ENCODE measurements at places on chromosomes 6 and 20.

GRCh38 chr6:166786704-166787293 lies 159.7 kb upstream of the RPS6KA2 start:
- peak; percentile 72 for DNase-seq

- no peak for DNase-seq
Observed at GRCh38 chr6:56864171-56864616, 90.7 kb upstream of the BEND6 start.

GRCh38 chr6:89161326-89162046 lies 15.6 kb downstream of the PM20D2 start:
- no peak for DNase-seq

DNA sequence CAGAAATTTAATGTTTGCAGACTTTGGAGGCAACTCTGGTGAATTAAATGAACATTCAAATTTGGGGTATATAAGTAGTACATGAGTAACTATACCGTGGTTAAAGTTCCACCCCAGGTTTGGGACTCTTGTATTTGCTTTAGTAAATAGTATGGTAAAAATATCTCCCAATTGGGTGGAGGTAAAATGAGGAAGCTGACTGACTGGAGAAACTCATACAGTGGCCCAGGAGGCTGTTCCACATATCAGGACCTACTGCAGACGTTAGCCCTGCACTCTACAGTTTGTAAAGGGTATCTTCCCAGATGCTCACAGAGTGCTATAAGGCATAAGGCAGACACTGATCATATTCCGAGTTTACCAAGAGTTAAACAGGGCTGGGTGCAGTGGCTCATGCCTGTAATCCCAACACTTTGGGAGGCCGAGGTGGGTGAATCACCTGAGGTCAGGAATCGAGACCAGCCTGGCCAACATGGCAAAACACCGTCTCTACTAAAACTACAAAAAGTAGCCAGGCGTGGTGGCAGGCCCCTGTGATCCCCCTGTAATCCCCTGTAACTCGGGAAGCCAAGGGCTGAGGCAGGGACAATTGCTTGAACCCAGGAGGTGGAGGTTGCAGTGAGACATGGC lies 53.7 kb downstream of the CPXM1 start:
- no peak for DNase-seq

DNA sequence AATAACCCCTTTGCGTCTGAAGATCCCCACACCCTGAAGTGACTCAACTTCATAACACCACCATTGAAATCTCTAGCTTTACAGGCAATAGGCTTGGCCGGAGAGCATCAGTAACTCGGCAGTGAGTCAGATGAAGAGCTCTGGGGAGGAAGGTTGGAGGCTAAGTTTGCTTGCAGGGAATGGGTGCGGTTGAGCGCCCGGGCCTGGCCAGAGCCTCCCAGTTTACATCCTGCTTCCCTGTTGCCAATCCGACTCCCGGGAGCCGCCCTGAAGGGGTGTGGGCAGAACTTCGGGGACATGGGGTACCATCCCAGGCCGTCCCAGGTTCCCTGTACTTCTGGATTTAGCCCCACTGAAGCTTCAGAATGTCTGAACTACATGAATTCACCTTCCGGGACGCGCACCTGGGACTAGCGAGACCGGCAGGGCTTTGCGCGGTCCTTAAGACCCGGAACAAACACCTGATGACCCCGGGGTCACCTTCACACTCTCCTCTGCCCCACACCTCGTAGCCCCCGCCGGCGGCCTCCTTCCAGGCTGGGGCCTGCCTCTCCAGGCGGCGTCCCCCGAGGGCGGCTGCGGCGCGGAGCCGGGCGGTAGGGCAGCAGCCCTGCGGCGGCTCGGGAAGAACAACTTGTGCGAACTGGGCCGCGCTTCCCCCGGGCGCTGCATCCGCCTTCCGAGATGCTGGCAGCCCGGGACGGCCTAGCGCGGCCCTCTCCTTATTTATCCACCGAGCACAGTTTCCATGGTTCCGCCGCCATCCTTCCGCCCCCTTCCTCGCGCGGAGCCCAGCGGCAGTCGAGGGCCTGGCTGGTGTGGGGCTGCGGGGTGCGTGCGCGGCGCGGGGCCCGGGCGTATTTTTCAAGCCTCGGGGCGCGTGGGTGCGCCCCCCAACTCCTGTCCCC lies 56.6 kb upstream of the RREB1 start:
- DNase-seq: peak; percentile 40

GRCh38 chr20:3815703-3816315 lies 4.5 kb upstream of the AP5S1 start:
- no peak for DNase-seq

DNA sequence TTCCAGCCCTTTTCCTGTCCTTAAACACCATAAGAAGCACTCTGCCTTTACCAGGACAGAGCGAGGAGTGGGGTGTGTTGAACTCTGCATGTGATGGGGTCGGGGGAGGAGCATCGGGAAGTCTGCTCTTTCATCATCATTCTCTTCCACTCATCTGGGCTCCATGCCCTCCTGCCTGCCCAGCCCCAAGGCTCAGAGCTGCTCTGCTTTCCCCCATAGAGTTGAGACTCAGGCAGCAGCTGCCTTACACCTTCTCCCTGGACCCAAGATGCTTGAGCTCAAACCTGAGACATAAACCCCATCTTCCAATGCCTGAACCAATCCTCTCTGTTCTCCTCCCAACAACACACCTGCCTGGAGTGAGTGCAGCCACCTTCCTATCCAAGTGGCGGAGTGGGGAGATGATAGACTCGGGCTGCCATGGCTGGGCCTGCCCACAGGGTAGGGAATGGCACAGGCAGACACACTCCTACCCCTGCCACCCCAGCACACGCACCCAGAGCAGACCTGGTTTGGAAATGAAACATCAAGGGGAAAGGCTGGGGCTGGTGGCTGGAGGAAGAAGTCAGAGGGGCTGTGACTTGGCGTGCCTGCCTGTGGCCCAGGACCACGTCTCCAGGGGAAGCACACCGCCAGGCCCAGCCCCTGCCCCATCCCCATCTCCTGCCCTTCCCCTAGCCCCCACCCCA lies 28.4 kb downstream of the TFEB start:
- peak; percentile 71 for DNase-seq

GRCh38 chr6:156752666-156753301 lies 24.4 kb upstream of the ARID1B start:
- DNase-seq: no peak

DNA sequence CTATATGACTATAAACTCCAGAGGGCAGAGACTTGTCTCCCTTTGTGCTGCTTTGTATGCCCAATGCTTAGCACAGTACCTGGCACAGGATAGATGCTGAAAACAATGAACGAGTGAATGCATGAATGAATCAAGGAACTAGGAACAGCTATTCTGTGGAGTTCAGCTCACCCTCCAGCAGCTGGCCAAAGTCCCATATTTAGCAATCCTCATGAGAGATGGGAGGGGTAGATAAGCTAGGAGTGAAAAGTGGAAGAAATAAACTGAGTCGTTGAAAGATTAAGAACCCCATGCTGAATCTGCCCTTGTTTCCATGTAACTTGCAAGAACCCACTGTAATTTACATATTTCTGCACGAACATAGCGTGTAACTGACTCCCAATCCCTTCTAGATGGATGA lies 106.5 kb downstream of the MAFB start:
- no peak for DNase-seq

GRCh38 chr20:23928788-23929187 lies 49.2 kb upstream of the CST5 start:
- DNase-seq: no peak

- peak; percentile 79 for DNase-seq
Observed at GRCh38 chr6:111852725-111853124, 20.5 kb downstream of the FYN start.

DNA sequence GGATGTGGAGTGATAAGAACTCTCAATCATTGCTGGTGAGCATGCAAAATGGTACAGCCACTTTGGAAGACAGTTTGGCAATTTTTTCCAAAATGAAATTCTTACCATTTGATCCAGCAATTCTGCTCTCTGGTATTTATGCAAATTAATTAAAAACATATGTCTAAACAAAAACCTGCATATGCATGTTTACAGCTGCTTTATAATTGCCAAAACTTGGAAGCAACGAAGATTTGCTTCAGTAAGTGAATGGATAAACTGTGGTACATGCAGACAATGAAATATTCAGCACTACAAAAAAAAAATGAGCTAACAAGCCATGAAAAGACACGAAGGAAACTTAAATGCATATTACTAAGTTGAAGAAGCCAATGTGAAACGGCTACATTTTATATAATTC lies 55.5 kb upstream of the SMLR1 start:
- DNase-seq: no peak

DNA sequence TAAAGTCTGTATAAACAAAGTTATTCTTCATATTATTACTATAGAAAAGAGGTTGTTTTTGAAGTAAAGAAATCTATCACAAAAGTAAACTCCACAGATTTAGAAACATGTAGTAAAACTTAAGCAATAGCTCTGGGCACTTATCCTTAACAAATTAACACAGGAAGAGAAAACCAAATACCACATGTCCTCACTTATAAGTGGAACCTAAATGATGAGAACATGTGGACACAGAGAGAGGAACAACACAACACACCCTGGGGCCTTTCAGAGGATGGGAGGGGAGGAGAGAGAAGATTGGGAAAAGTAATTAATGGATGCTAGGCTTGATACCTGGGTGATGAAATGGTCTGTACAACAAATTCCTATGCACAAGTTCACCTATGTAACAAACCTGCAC lies 57.2 kb downstream of the C6orf58 start:
- DNase-seq: peak; percentile 35

GRCh38 chr6:104324301-104324700 lies 535.4 kb downstream of the HACE1 start:
- no peak for DNase-seq

GRCh38 chr20:18284805-18285533 lies 3.4 kb upstream of the ZNF133 start:
- peak; percentile 17 for DNase-seq

DNA sequence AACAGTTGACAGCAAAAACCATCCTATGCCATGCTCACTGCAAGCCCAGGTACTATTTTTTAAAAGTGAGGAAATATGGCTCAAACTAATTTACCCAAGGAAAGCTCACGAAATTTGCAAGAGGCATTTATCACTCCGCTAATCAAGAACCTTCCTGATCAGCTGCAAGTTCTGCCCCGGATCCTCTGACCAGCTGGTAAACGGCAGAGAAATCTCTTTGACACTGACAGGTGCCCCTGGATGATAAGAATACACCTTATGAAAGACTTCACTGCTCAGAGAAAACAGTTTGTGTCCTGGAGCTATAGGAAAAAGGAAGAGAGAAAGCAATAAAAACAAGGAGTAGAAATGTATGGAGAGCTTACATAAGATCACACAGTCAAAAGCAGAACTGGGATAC lies 6.4 kb downstream of the CNKSR3 start:
- no peak for DNase-seq

GRCh38 chr6:21900730-21901129 lies 307.2 kb downstream of the SOX4 start:
- peak; percentile 40 for DNase-seq

- peak; percentile 13 for DNase-seq
Observed at GRCh38 chr20:8049310-8049709, 29.7 kb upstream of the TMX4 start.
